ENCODE measurements at places on chromosomes 16 and 17.

DNA sequence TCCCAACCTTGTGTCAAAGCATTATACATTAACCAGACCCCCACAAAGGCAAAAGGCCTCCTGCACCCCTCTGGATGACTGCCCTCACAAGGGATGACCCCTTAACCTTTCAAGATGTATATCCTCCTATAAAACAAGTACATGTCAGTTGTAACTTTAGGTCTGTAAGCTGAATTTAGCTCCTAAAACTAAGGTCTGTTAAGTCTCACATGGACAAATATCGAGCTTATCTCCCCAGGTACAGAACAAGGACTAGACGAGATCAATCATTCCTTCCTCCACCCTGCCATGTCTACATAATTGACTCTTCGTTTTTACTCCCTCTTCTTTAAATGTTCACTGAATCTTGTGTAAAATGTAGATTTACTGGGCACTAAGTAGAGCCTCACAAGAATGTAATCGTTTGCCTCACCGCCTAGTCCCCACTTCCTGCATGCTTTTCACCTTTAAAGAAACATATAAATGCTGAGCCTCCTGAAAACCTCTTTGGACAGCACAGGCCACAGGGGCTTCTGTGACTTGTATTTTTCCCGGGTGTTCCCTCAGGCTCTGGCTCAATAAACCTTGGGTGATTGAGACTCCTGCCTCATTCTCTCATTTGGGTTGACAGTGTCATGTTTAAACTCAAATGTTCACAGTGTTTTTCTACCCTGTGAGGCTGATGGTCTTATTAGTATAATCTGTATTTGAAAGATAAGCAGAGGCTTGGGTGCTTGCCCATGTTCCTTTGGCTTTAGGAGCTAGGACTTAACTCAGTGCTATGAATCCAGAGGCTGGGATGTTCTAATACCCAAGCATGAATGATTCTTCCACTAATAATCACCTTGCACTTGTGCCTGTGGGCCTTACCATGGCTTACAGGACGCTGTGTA lies 37.6 kb downstream of the MMD start:
- DNase-seq: no peak

GRCh38 chr17:41975099-41976083 lies 8.8 kb downstream of the CNP start:
- no peak for DNase-seq

DNA sequence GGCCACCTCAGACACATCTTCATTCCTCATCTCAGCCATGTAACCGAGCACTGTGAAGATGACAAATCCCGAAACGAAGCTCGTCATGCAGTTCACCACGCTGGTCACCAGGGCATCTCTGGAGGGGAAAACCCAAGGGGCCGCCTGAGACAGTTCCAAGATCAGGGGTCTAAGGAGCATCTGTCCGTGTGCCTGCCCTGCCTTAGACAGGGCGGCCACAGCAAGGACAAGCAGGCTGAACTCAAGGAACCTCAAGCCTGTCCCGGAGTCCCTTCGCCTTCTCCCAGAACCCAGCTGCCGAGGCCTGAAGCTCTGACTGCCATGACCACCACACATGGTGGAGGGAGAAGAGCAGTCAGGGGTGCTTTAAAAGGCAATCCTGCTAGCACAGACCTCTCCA lies 22.7 kb downstream of the SLC6A4 start:
- no peak for DNase-seq

DNA sequence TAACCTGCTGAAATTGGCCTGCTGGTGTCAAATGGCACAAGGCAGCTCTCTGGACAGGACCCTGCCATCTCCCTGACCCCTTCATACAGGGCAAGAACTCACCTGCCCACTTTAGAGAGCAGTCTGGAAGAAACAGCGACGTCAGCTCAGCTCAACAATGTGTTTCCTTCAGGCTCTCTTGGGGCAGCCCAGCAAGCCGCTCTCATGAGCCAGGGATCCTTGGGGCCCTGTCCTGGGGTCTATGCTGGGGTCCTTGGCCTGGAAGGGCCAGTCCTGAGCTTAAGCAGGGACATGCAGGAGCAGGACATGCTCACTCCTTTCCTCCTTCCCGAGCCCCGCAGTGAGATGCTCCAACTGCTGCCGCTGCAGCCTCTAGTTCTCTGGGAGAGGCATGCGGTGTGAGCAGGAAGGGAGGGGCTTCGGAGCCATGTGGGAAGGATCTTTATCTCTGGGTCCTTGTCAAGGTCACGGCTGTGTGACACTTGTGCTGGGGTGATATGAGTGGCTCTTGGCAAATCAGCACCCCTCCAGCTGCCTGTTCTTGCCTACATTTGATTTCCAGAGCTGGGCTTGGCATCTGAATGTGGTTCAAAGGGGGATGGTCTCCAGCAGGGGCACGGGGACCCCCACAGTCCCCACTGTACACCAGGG lies 3.4 kb downstream of the C1QTNF1 start:
- no peak for DNase-seq

DNA sequence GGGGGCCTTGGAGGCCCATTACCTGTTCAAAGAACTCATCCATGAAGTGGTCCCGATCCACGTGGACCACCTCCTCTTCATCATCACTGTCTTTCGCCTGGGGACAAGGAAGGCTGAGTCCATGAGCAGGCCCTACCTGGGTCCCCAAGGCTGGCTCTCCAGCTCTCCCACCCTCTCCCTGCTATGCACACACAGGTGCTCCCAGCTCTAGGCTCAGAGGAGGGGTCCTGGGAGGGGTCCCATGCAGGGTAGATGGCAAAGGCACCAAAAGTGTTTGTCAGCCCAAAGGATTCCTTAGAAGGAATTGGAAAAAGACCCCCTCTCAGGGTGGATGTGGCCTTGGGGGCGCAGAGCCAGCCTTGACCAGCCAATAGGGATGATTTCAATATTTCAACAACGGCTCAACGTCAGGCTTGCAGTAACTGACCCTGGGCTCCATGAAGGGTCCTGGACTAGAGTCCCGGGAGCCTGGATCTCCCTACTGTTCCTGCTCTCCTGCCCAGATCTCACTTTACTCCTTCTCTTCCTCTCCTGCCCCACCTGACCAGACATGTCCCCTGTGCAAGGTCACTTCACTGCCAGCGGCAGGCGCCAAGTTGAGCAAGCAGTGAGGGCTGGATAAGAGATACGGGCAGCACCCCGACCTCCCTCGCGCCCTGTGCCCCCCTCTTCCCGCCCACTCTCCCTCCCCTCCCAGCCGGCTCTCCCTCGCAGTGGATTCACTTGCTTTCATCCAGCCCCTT lies 8.8 kb downstream of the STX1B start:
- no peak for DNase-seq

Measured in inflammatory macrophage treated with lipopolysaccharide for 1 hour (primary cell).